Vagina (tissue), 2 donors: ENCODE measurements at places on chromosomes 5 and 9.

DNA sequence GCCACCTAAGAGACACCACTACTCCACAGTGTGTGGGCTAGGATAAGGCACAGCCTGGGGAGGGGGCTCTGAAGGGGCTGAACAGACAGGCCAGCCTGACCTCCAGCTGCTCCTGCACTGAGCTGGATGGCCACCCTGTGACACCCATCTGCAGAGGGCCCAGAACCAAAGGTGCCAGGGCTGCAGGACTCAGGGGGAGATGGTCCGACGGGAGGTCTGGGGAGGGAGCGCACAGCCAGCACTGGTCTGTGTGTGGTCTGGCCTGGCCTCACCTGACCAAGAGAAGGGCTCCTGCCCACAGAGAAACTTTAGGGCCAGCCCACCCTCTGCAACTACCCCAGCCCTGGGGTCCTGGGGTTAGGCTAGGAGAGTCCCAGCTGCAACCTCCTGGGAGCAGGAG is 789 bp downstream of the LTC4S start:
- peak overlapping the region; percentile 55 for H3K4me3 ChIP-seq
- no peaks in the 10 kb centered on the region for H3K36me3 ChIP-seq
- DNase-seq: no peak

DNA sequence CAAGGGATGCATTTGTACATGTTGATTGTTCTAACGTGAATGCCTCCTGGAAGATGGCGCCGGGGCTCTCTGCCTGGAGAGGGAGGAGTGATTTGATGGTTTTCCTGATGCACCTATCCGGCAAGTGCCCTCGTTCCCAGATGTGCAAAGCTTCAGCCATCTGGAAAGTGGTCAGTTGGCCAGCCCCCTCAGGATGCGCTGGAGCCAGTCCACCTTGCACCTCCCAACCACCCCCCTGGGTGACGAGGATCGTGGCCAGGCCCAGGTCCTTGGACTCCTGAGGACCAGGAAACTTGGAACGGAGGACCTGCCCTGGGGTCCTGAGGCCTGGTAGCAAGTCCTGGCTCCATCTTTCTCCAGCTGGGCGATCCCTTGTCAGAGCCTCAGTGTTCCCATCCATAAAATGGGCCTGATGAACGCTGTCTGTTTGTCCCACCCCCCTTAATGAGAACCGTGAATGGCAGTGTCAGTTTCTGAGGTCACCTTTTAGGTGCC is 23.6 kb upstream of the RNU6ATAC start:
- H3K4me3 ChIP-seq: no peak overlapping the region
- H3K27ac ChIP-seq: no peak overlapping the region
- no peaks in the 10 kb centered on the region for H3K27me3 ChIP-seq
- H3K4me1 ChIP-seq: peaks cover 8% of the 10 kb centered on the region
- H3K36me3 ChIP-seq: no peaks in the 10 kb centered on the region

- no peak overlapping the region for H3K4me3 ChIP-seq
- no peaks in the 10 kb centered on the region for H3K27me3 ChIP-seq
- no peaks in the 10 kb centered on the region for H3K36me3 ChIP-seq
- H3K4me1 ChIP-seq: peaks cover 35% of the 10 kb centered on the region
- DNase-seq: no peak
- H3K27ac ChIP-seq: no peak overlapping the region
Observed at GRCh38 chr5:37738057-37738691, 101.7 kb downstream of the GDNF start.

DNA sequence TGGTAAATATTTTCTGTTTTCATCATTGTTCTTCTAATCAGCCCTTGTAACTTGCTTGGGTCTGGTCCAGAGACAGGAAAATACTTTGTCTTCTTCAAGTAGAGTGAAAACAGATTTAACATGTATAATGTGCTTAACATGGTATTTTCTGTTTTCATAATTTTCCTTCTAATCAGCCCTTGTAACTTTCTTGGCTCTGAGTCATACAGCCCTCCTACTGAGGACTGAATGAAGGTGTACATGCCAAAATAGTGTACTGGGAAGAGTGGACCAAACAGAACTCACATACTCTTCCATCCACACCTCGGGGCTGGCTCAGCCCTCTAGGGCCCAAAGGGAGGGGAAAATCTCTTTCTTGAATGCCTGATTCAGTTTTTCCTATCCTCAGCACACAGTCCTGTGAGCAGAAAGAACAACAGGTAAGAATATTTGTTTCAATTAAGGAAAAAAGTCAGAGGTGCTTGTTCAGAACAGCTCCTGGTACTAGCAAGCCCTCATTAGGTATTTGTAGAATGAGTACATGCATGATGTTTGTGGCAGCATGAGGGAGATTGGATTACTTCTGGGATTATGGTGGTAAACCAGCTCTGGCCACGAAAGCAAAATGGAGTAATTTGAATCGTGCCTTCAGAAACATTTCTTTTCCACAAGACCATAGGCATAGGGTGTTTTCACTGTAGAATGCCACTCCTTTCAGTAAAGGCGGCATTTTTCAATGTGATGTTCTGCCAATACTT is 24.2 kb upstream of the MACIR start:
- no peak overlapping the region for H3K4me3 ChIP-seq
- H3K27ac ChIP-seq: no peak overlapping the region
- no peaks in the 10 kb centered on the region for H3K27me3 ChIP-seq
- no peaks in the 10 kb centered on the region for H3K36me3 ChIP-seq

DNA sequence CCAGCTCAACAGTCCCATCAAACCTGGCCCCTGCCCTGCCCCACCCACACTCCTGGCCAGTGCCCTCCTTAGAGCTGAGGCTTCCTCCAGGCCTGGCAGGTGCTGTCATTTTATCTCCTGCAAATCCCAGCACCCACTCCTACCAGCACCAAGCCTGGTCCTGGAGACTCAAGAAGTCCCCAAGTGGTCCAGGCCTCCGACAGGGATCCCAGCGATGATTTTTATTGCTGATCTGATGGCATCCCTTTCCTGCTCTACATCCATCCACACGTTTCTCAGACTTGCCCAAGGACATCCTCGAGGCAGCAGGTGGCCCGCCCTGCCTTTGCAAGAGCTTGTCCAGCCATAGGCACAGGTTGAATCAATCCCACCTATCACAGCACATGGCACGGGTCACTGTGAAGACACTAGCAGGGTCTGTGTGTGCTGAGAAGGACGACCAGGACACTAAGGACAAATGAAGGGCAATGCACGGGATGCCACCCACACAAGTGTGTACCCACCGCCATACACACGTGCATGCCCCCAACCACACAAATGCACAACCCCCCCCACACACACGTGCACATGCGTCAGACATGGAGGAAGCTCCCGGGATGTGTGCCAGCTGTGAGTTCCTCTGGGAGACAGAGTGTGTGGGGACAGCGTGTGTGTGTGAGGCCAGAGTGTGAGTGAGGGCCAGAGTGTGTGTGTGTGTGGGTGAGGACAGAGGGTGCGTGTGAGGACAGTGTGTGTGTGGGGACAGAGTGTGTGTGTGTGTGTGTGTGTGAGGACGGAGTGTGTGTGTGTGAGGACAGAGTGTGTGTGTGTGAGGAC is 62.4 kb upstream of the UBAC1 start:
- H3K4me3 ChIP-seq: no peak overlapping the region
- peaks cover 17% of the 10 kb centered on the region for H3K4me1 ChIP-seq
- no peak for DNase-seq

DNA sequence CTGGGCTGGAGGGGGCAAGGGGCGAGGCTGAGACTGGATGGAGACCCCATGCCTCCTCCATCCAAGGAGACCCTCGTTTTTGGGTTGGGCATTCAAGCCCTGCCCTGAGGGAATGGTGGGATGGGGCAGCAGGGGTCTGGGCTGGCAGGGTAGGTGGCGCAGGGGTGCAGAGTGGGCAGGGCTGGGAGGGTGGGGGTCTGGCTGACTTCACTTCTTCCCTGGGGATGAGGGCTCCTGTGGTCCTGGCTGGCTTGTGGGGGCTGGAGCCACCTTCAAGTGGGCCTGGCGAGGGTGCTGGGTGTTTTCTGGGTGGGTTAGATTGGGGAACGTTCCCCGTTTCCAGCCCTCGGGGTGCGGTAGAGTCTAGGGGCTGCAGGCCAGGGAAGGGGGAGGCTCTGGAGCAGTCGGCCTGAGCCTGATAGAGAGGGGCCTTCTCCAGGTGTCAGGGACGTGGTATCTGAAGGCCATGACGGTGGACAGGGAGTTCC is 412 bp downstream of the LCN1 start:
- DNase-seq: no peak
- H3K36me3 ChIP-seq: no peaks in the 10 kb centered on the region
- no peak overlapping the region for H3K4me3 ChIP-seq
- H3K27ac ChIP-seq: no peak overlapping the region

DNA sequence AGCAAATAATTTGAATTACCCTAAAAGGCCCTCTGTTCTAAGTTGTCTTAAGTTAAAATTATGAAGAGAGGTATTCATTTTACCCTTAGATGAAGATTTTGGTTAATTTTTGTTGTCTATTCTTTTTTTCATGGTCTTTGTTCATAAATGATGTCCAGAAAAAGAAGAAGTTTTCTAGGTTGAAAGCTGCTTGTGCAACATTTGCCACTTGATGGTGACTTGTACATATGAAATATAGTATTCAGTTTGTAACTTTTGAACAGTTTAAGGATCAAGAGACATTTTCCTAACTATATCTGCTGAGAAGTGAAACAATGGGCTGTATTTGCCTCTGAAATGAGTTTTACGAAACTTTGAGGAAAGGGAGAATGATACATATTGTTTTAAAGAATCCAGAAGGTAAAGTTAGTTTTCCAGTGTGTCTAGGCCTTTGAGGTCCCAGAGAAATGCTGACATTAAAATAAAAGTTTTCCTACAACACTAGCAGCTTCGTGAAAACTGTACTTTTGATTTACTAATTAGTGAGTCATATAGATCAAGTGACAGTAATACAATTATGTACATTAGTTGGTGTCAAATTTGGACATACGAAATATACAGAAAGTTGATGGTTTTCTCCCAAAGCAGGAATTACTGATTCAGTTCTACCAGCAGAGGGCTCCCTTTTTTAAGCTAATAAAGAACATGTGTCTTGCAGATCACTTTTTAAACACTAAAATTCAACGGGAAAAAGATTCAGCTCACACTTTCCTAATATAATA is 70.5 kb downstream of the PIK3R1 start:
- peak overlapping the region; percentile 79 for H3K27ac ChIP-seq
- H3K27me3 ChIP-seq: no peaks in the 10 kb centered on the region
- DNase-seq: no peak
- H3K4me1 ChIP-seq: peaks cover 78% of the 10 kb centered on the region
- no peaks in the 10 kb centered on the region for H3K36me3 ChIP-seq
- H3K4me3 ChIP-seq: no peak overlapping the region

DNA sequence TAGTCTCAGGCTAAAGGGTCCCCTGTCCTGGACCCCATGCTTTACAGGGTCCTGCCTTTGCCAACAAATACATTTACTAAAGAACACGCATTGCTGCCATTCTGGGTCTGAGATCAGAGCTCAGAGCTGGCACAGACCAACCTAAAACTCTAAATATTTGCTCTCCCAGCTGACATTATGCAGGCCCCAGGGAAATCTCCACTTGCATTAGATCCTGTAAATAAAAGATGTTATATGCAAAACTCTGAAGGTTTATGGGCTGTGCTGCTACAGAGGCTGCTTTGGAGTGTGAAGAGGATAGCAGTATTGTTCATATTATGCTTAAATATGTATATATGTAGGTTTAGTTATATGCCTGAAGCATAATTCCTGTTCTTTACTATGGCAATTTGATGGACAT is 35.9 kb upstream of the RANBP3L start:
- no peaks in the 10 kb centered on the region for H3K4me1 ChIP-seq
- H3K4me3 ChIP-seq: no peak overlapping the region
- no peak overlapping the region for H3K27ac ChIP-seq
- no peaks in the 10 kb centered on the region for H3K27me3 ChIP-seq
- DNase-seq: no peak

DNA sequence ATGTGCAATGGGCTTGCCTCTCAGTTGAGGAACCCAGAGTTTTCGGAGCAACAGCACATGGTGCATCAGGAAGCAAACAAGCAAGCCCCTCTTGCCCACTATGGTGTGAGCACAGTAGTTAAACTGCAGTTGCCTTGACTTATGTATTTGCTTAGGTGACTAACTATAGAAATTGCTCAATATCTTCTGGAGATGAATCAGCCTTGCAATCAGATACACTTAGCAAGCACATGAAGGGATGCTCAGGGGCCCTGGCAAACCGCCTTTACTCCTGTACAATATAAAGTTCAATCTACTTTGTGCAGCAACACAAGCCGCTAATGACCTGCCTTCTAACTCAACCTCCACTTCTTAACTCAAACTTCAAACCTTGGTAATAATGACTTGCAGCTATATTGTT is 581.7 kb upstream of the RIOK2 start:
- no peak overlapping the region for H3K4me3 ChIP-seq
- H3K4me1 ChIP-seq: no peaks in the 10 kb centered on the region
- no peaks in the 10 kb centered on the region for H3K27me3 ChIP-seq
- H3K36me3 ChIP-seq: no peaks in the 10 kb centered on the region

GRCh38 chr9:125988479-125989050 is 241.4 kb downstream of the PBX3 start:
- no peak overlapping the region for H3K27ac ChIP-seq
- H3K4me1 ChIP-seq: no peaks in the 10 kb centered on the region
- DNase-seq: no peak
- H3K27me3 ChIP-seq: no peaks in the 10 kb centered on the region
- H3K4me3 ChIP-seq: no peak overlapping the region

GRCh38 chr9:83336706-83337105 is 201.5 kb downstream of the FRMD3 start:
- DNase-seq: no peak
- H3K27ac ChIP-seq: no peak overlapping the region
- H3K27me3 ChIP-seq: no peaks in the 10 kb centered on the region
- H3K4me1 ChIP-seq: no peaks in the 10 kb centered on the region
